ENCODE measurements at places on chromosomes 4 and X.

GRCh38 chrX:114532111-114532805 is 51.6 kb upstream of the HTR2C start:
- DNase-seq: no peak

DNA sequence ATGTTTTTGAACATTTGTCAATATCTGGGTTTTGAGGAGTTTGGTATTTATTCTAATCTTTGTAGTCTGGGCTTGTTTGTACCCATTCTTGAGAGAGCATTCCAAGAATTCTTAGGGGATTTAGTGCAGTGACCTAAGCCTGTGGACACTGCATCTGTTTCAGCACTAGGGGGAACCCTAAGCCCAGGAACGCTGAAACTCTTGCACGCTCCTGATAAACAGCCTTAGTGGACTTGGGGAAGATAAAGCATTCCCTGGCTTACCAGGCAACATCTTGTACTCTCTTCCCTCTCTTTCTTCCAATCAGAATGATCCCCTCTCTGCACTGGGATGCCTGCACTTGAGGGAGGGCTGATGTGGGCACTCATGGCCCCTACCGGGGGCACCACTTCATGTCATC is 654.9 kb upstream of the HTR2C start:
- no peak for DNase-seq

- DNase-seq: no peak
These were observed 49.5 kb downstream of the COQ2 start for GRCh38 chr4:83234902-83235644.

DNA sequence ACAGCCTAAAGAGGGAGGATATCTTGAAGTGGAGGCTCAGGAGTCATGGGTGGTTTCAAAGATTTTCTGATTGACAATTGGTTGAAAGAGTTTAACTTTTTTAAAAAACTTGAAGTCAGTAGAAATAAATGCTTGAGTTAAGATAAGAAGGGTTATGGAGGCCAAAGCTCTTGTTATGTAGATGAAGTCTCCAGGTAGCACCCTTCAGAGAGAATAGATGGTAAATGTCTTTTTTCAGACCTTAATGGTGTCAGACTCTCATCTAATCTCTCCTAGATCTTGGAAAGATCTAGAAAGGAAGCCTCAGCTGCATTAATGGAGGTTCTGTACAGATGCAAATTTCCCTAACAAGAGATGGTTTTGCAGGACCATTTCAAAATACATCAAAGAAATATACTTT is 6.8 kb upstream of the CHIC1 start:
- no peak for DNase-seq

GRCh38 chrX:43380704-43381103 is 275.4 kb upstream of the MAOA start:
- DNase-seq: no peak

DNA sequence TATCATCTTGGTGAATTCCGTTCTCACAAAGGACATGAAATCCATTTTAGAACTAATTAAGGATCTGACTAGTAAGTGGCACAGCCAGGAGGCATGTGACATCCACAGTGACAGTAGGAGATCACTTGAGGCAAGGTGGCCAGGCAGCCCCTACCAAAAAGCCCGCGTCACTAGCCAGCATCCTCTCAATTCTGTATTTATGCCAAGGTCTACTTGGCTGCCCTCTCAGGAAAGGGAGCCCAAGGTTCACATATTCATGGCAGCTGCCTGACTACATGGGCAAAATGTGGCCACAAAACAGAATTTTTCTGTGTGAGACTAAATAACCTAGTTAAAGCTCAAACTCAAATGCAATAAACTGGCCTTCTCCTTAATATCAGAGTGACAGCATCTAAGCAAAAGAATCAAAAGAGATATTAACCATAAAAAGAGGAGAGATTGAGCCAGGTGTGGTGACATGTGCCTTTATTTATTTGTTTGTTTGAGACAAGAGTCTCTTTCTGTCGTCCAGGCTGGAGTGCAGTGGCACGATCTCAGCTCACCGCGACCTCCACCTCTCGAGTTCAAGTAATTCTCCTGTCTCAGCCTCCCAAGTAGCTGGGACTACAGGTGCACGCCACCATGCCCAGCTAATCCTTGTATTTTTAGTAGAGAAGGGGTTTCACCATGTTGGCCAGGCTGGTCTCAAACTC is 51.5 kb downstream of the SLC9A7 start:
- no peak for DNase-seq

GRCh38 chr4:8157944-8158709 is 486 bp downstream of the ABLIM2 start:
- no peak for DNase-seq

DNA sequence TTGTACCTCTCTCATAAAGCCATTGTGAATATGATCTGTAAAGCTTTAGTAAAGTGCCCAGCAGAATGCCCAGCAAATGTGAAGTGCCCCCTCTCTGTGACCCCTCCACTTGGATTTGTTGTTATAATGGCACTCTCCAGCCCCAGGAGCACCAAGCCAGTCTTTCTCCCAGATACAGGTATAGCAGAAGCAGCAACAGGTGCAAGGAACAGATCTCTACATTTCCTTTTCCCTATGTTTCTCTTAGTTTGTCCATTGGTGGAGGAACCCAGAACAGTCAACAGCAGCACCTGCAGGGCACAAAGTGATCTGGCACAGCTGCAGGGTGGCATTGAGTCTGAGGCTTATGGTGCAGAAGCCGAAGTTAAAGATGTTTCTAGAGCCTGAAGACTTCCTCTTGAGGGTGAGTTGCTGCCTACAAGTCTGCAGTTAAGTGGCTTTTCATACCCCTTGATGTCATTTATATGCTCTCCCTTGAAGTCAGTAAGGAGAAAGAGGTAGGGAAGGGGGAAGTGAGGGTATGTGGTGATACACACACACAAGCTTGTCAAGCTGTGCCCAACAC is 16.1 kb upstream of the CXCL3 start:
- no peak for DNase-seq

- DNase-seq: no peak
These were observed 9.3 kb upstream of the TBC1D19 start for GRCh38 chr4:26574563-26574962.

DNA sequence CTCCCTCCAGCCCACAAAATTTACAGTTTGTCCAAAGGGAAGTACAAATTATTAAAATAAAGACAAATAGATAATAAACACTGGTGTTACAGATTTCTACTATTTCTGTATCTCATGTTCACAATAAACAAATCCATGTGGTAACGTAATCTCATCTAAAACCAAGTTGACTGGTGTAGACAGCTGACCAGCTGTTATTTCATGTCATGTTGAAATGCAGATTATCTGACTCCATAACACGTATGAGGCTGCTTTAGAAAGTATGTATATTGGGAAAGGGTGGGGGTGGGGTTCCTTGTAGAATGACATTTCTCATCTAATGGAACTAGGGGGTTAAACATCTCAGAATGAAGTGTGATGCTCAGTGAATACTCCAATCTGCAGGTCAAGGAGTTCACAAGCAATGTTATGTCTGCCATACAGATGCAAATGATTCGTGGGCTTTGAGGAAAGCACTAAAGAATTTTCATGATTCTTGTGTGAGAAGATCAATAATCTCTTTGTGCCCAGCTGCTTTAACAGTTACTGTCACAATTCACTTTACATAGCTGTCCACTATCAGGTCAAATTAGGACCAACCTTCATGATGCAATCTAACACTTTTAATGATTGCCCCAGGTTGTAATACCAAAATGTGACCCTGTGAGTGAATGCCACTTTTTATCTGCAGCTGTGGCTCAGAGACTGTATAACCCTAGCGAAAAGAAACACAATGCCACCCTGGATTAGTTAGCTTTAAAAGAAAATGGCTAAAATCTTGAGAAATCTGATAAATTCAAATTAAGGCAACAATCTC is 114.0 kb downstream of the ENOX2 start:
- DNase-seq: no peak

- no peak for DNase-seq
These were observed 31.3 kb downstream of the CXCL13 start for GRCh38 chr4:77636902-77637301.

- DNase-seq: no peak
These were observed 138.6 kb upstream of the NKX1-1 start for GRCh38 chr4:1544861-1545281.

- DNase-seq: no peak
These were observed 3.0 kb downstream of the MID1 start for GRCh38 chrX:10617186-10617998.

DNA sequence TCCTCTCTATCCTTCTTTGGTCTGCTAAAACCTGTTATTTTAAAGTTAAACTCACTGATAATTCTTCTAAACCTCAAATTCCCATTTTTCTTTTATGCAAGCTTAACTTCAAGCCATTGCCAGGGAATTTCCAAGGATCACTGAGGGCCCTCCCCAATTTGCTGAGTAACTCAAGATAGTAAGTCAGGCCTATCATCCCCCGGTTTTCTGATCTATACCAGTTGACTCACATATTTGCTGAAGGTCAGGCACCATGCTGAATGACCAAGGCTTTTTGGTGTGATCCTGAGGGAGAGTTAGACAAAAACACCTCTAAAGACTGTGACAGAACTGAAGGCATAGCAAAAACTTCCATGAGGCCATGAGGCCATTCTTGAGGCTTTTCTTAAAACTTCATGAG is 1301.9 kb downstream of the PCDH7 start:
- DNase-seq: no peak

DNA sequence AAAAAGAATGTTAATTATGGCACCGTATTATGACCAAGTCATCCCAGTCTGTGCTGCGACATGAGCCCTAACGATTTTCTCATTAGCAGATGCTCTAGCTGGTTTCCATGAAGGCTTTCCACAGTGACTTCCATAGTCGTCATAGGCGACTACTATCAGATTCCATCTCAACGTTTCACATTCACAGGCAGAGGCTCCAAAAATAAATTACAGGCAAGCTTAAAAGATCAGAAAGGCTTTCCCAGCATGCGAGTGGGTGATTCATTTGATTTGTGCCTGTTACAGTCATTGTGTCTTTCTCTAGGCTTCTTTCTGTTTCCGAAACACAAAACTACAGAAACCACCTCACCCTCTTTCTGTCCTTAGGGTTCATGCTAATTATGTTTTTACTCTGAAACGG is 43.2 kb downstream of the PALLD start:
- no peak for DNase-seq

GRCh38 chrX:48613502-48614160 is 16.3 kb downstream of the WDR13 start:
- DNase-seq: no peak

DNA sequence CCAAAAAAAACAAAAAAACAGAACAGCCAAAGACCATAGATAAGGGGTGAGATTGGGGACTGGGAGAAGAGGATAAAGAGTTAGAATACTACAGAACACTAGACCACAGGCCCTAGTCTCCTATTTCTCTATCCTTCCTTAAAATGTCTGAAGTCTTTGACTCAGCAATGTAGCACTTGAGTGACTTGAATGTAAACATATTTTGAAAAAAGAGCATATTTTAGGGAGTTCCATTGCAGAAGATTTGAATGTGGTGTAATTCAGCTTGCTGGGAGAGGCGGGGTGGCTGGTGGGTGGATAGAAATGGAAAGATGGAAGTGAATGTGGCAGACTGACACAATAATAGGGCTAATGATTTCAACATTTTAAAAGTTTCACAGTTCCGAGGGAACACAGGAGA is 144.9 kb downstream of the CHIC2 start:
- DNase-seq: no peak

DNA sequence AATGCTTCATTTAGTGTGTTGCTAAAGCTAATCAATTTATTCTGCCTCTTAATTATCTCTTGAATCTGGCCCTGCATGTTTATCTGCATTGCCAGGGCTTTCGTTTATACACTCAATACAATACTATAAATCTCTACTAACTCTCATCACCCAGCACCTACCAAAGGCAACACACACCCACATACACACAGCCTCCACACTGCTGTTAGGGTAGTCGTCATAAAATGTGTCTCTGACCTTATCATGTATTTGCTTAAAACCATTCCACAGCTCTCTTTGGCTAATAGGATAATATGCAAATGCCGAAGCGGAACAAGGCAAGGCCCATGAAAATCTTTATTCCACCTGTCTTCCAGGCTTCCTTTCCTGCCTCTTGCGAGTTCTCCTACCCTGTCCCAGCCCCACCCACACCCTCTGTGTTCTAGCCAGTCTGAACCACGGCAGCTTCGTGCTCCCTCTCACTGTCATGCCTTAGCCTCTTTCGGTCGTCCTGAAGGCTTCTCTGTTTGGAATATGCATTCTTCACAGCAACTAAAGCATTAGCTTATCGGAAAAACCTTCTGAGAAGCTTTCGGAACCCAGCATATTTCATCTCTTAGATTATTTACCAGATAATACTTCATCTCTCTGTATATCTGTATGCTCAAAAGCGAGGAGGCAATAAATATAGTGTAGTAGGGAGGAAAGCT is 333.5 kb downstream of the TENM3 start:
- DNase-seq: no peak

- DNase-seq: peak; percentile 33
These were observed 50.0 kb downstream of the TMA16 start for GRCh38 chr4:163544407-163545038.

DNA sequence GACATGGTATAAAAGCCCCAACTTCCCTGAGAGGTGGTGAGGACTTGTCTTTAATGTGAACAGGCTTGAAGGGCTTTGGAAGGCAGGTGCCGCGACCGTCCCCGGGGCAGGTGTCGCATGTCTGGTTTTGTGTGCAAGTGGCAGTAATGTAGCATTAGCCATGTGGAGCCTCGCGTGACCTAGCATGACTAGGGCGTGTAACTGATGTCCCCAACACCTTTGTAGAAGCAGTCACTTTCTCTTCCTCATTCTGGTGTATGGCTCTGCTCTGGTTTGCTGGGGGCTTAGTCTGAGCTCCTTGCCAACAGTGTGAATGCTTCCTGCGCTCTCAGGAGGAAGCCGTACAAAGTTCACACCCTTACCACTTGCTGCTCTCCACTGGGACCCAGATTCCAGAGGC is 145.7 kb downstream of the AMMECR1 start:
- DNase-seq: no peak

GRCh38 chr4:113273721-113274220 is 224.3 kb downstream of the ANK2 start:
- no peak for DNase-seq

- no peak for DNase-seq
These were observed 545.7 kb upstream of the PABPC4L start for GRCh38 chr4:134747108-134747805.

DNA sequence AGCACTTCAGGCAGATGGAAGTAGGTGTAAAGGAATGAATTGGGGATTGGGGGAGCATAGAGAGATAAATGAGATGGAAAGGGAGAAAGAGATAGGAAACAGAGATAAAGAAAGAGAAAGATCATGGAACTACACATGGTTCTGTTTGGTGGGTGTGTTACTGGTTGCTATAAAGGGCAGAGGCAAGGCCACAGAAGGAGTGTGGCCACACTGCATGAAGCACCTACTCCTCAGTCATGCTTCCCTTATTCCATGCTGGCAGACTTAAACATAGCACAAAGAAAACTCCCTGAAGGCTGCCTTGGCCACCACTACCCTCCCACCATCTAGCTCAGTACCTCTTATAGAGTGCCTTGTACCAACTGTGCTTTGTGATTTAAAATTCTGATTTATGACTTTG is 56.9 kb downstream of the OPHN1 start:
- no peak for DNase-seq
